Activated gamma-delta T cell treated with Interleukin-2 at 50 U/mL for 16 hours (primary cell): ENCODE measurements at places on chromosomes 12 and 14.

DNA sequence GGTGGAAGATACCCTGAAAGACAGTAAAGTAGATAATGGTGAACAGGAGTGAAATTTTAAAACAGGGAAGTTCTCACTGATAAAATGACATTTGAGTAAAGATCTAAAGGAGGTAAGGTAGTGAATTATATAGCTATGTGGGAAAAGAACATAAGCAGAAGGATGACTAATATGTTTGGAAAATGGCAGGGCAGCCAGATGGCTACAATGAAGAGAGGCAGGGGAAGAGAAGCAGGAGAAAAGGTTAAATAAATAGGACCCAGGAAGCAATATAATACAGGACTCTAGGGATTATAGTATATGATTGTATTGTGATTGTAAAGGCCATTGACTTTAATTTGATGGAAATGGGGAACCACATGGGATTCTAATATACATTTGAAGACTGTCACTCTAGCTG is 33.0 kb downstream of the SCFD1 start:
- DNase-seq, result no peak

DNA sequence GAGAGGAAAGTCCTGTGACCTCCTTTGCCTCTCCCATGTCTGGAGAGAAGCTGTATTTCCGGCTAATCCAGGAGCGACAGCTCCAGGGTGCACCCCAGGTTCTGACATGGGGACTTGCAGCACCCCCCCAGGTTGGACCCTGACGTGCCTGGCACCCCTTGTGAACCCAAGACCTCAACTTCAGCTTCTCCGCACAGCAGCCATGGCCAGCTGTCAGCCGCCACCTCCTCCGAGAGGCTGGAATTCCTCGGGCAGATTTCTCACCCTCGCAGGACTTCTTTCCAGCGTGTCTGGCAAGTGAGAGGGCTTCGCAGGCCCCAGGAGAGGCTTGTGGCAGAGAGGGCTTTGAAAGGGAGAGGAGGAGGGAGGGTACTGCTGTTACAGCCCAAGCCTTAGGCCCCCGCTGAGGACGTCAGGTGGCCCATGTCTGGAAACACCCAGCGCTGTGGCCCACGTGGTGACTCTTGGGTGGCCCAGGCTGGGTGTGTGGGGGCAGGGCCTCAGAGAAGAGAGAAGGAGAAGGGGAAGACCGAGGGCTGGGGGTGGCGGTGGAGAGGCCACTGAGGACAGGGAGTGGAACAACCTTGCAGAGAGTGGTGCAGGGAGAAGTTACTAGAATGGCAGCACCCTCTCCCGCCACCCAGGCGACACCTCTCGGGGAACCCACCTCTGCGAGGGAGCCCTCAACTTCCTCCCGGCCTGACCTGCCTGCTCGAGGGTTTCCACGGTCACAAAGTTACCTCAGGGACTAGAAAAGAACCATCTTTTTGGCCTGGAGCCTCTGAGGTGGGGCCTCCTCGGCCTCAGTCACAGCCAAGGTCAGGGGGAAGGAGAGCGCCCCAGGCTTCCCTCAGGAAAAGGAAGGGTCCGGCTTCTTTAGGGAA is 11.7 kb upstream of the RPS6KL1 start:
- DNase-seq, result no peak

DNA sequence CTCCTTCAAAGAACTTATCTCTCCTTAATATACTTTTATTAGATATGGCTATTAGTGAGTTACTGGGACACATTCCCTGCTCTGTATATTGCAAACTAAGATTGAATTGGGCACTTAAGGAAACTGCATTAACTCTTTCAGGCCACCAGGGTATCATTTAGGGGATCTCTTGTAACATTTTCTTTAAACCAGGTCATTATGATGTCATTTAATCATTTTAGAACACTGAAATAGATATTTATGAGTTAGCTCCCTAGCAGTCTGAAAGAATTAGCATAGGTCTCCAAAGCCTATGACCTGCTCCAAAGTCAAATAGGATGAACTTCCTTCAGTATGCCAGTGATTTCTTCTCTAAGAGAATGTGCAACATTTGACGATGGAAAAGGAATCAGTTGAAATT is 506.9 kb downstream of the FOXG1 start:
- DNase-seq, result no peak

DNA sequence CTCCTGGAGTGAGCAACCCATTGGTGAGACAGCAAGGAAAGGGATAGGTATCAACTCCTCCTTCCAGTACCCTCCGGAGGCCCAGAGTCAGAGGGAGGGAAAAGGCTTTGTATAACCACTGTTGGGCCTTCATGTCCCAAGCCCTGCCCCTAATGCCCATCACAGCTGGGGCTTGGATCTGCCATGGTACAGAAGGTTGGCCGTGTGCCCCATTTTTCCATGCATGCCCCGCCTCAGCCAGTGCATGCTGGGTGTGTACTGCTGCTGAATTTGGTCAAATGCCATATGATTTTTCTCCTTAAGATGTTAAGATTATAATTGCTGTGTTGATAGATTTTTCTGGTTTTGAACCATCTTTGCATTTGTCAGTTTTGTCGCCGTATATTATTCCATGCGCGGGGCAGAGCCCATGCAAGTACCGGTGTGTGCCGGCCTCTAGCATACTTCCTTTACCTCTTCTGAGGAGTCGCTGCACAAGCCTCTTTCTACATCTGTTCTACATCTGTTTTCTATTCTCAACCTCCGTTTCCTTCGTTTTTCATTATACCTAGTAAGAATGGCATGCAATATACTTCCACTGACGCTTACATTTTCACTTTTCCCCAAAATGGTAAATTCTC is 26.6 kb downstream of the PPP2R5C start:
- no peak for DNase-seq
